ENCODE measurements at places on chromosomes 3 and 15. TPM values are rescaled to one million over a fixed set of nuclear protein-coding genes. Genes with fewer than 3 reads are reported as not detected.

Gene SCN5A
- total RNA-seq = 0.13 TPM

Gene CMTM7
- 7.1 TPM for total RNA-seq

Gene LRRC34
- total RNA-seq = 3.4 TPM

Gene PLA2G4D
- total RNA-seq = not detected

Gene MUSTN1
- total RNA-seq = not detected

Gene PTX3
- 300 TPM for total RNA-seq

Gene FMN1
- 2.0 TPM for total RNA-seq

- no peaks in the 10 kb centered on the region for H3K27me3 ChIP-seq
- no peak overlapping the region for H3K27ac ChIP-seq
- H3K36me3 ChIP-seq = no peaks in the 10 kb centered on the region
Observed at GRCh38 chr3:44513513-44513912, 36.0 kb upstream of the ZNF445 start.

DNA sequence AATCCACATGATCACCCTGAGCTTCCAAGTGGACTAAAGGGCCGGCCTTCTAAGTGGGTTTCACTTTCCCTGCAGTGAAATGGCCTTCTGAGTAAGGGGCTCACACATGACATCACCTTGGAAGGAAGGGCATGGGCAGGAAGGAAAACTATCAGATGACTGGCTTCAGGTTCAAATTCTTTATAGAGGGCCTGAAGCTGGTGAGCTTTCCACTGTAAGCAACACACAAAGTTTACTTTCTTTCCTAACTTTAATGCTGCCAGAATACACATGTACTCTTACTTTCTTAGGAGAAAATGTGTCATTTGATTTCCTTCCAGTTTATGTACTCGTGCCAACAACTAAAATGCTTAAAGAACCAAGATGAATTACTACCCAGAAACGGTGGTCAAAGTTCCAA lies 475.6 kb downstream of the FOXP1 start:
- no peak overlapping the region for H3K4me3 ChIP-seq
- no peaks in the 10 kb centered on the region for H3K27me3 ChIP-seq
- no peaks in the 10 kb centered on the region for H3K36me3 ChIP-seq

DNA sequence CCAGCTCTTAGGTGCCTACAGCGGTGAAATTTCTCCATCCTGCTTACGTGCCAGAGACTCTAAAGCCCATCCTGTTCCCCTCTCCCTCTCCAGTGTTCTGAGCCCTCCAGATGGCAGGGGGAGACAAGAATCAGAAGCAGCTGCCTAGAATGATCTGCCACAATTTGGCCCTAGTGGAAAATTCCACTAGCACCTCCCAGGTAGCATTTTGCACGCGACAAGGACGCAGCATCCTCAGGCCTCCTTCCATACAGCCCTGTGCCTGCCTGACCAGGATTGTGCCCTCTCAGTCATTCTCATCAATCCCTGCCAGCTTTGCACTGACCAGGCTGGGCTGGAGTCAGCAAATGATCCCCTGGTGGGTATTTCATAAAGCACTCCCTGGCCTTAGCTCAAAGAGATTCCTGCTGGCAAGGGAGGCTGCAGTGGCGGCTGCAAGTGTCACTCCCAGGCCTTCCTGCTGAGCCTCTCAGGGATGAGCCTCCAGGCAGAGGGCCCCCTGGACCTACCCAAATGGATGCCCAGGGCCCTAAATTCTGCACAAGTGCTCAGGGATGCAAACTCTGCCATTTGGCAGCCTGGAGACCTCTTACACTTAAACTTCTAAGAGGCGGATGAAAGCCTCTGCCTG lies 130.2 kb upstream of the ATP2B2 start:
- H3K4me3 ChIP-seq = no peak overlapping the region
- H3K36me3 ChIP-seq = no peaks in the 10 kb centered on the region
- H3K27me3 ChIP-seq = peaks cover 10% of the 10 kb centered on the region
- no peak overlapping the region for H3K27ac ChIP-seq
- no peak for DNase-seq

- H3K4me3 ChIP-seq = no peak overlapping the region
- no peak for DNase-seq
- H3K27me3 ChIP-seq = peaks cover 7% of the 10 kb centered on the region
- no peaks in the 10 kb centered on the region for H3K36me3 ChIP-seq
- no peaks in the 10 kb centered on the region for H3K4me1 ChIP-seq
- no peak overlapping the region for H3K27ac ChIP-seq
Observed at GRCh38 chr15:33559207-33559890, 248.6 kb downstream of the RYR3 start.

GRCh38 chr3:122794483-122794778 lies 438 bp upstream of the SLC49A4 start:
- no peaks in the 10 kb centered on the region for H3K27me3 ChIP-seq
- H3K27ac ChIP-seq = peak overlapping the region; percentile 95
- no peaks in the 10 kb centered on the region for H3K36me3 ChIP-seq

DNA sequence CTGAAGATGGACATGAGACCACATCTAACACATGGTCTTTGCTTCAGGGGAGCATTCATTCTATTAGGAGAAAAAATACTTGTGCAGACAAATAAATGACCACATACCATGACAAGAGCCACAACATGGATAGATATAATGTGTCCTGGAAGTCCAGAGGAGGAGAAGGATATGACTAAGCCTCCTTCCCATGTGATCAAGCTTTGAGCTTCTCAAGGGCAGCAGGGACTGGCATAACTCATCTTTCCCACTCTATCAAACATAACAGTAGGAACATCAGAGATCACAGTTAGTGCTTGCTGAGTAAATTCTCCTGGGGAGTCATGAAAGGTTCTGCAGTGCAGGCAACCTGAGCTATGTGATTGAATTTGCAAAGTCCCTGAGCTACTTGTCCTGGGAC lies 86.0 kb upstream of the LPP start:
- H3K4me1 ChIP-seq = peaks cover 10% of the 10 kb centered on the region
- no peaks in the 10 kb centered on the region for H3K36me3 ChIP-seq
- H3K27ac ChIP-seq = no peak overlapping the region
- peak; percentile 79 for DNase-seq
- no peaks in the 10 kb centered on the region for H3K27me3 ChIP-seq
- H3K4me3 ChIP-seq = no peak overlapping the region

DNA sequence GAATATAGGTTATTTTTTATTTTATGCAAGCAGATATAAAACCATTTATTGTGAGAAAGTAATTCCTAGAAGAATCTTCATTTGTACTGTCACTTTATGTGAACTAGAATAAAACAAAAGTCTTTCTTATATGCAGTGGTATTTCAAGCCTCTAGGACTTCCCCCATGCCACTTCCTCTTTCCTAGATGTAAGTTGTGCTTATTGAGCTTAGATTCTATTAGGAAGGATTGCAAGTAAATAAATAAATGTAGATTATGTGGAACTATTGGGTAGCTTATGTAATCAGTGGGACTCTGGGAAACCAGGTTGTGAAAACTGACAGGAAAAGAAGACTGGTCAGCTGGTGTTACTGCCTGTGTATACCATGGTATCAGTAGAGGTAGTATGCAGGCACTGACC lies 169.7 kb downstream of the RSRC1 start:
- DNase-seq = no peak
- no peaks in the 10 kb centered on the region for H3K4me1 ChIP-seq
- H3K27me3 ChIP-seq = no peaks in the 10 kb centered on the region
- H3K36me3 ChIP-seq = no peaks in the 10 kb centered on the region

DNA sequence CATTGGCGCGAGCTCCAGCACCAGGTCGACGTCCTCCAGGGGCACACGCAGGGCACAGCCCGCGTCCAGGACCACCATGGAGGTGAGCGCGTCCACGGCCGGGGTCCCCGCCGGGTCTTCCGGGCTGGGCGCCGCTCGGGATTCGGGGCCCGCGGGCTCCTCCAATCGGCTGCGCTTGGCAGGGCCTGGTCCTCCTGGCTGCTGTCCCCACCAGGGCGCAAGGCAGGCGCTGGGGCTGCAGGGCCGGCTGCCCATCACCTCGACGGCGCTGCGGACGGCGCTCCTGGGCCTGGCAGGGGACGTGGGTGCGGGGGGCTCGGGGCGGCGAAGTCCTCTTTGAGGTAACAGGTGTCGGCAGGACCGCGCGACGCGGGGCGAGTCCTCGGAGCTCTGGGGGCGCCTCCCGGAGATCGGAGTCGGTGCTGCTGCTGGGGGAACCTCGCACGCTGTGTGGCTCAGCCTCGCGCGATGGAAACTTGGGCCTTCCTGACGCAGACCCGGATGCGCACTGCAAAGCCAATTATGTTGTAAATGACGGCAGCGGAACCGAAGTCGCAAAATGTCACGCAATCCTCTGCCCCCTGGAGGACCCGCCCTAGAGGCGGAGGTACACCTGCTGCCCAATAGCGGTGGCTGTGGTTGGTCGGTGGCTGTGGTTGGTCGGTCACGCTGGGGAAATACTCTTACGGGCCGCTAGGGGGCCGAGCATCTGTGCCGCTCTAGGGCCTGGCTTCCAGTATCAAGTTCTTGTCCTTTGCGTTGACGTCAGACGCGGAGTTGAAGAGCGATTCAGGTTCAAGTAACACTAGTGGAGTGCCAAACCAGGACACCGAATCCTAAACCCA lies at the start of gene PRR23C:
Gene PRR23C, minus strand, starts transcription at position 527 of the 845 bp plus-strand sequence. Its CDS starts 272 bp downstream, at position 255.
- no peaks in the 10 kb centered on the region for H3K27me3 ChIP-seq
- no peaks in the 10 kb centered on the region for H3K4me1 ChIP-seq
- no peak within 1 kb of the TSS for H3K27ac ChIP-seq
- no peaks in the 10 kb centered on the region for H3K36me3 ChIP-seq
- no peak for DNase-seq

GRCh38 chr3:19226479-19226878 lies 78.2 kb downstream of the KCNH8 start:
- no peaks in the 10 kb centered on the region for H3K36me3 ChIP-seq
- H3K27ac ChIP-seq = no peak overlapping the region
- H3K4me3 ChIP-seq = no peak overlapping the region
- no peaks in the 10 kb centered on the region for H3K27me3 ChIP-seq
- no peak for DNase-seq
- no peaks in the 10 kb centered on the region for H3K4me1 ChIP-seq

Data from GM23248 (cell line).